ENCODE measurements at places on chromosomes 12 and 14.

GRCh38 chr14:35571598-35571997 lies 37.6 kb downstream of the INSM2 start:
- DNase-seq: no peak

DNA sequence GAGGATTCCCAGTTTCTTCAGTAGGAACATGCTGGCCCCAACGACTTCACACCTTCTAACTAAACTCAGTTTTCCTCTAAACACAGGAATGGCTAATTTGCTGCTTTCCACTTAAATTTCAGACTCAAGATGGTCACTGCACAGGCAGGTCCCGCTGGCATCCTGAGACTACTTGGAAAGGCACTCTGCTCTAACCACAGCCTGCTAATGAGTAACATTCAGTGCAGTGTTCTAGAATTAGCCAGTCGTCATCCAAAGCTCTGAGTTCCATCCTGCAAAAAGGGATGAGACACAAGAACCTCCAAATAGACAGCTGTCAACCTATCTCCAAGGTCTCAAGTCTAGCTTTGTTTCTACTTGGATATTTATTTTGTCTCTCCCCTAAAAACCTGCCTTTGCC lies 6.0 kb downstream of the CCDC92 start:
- DNase-seq: peak; percentile 74

DNA sequence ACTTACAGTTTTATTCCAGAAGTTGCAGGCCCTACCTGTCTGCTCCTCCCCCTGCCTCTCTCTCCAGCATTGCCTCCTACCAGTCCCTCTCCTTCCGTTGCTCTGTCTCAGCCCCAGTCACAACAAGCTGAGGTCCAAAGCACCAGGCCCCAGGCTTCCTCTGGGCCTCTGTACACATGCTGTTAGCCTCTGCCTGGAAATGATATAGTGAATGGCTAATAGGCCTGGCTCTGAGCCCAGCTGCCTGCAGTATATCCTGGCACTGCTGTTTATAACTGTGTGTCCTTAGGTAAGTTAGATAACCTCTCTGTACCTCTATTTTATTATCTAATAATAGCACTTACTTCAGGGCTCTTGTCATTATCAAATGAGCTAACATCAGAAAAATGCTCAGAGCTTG lies 114.9 kb upstream of the PWP1 start:
- peak; percentile 53 for DNase-seq

DNA sequence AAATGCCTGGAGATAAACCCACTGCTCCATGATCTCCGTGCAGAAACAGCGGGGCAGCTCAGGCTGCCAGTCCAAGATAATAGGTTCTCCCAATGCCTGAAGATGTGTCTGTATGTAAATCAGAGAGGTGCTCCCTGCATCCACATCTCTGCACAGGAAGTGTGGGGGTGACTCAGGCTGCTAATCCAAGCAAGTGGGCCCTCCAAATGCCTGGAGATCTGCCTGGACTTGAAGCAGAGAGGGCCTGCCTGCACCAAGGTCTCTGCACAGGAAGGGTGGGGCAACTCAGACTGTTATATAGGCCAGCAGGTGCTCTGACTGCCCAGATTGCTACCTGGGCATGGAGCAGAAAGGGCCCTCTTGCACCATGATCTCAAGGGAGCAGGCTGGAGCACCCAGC lies 504.7 kb downstream of the LRFN5 start:
- no peak for DNase-seq

DNA sequence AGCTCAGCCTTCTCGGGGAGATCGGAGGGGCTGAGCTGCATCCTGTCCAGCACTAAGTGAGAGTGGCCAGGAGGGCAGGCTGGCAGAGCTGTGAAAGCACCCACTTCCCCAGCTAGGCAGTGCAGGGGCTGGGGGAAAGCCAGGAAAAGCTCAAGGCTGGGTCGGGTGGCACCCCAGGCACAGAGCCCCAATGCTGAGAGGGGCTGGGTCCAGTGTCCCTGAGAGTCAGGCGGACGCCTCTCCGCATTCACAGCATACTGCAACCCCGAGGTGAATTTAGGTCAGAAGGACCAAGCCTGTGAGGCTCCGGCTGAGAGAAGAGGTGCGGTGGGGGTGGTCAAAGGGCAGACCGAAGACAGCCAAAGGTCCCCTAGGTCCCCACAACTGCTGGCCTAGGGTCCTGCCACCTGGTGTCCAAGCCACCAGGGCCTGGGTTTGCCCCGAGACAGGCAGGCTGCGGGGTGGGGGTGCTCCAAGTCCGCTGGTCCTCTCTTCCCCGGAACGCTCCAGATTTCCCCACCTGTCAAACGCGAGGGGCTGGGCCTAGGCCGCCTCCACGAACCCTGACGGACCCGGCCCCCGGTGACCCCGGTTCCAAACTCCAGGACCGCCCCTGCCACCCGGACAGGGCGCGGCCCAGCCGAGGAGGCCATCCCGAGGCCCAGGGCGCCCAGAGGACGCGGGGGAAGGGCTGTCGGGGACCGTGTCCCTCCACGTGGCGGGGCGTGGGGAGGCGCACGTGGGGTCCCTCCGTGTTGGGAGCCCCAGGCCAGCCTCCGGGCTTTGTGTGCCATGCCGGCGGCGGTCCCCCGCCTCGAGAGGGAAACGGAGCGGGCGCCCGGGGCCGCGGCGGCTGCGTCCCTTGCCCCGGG lies 527 bp downstream of the CAMKK2 start:
- peak; percentile 52 for DNase-seq

GRCh38 chr12:15427913-15428312 lies 105.6 kb downstream of the PTPRO start:
- DNase-seq: no peak

DNA sequence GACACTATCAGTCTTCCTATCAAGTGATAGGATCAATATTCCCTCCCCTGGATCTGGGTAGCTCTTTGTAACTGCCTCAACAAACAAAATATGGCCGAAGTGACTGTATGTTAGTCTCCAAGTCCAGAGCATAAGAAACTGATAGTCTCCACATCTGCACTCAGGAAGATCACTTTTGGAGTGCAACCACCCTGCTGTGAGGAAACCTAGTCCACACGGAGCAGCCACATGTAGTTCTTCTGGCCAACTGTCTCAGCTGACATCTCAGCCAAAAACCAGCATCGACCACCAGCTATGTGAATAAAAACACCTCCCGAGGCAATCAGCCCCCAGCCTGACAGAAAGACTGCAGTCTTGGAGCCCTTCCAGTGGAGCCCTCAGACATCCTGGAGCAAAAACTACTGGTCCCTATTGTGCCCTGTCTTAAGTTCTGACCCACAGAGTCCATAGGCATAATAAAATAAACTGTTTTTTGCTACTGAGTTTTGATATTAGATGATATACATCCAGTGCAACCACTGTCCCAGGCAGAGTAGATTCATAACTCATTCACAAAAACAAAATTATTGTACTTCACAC lies 143.8 kb downstream of the MED13L start:
- no peak for DNase-seq

DNA sequence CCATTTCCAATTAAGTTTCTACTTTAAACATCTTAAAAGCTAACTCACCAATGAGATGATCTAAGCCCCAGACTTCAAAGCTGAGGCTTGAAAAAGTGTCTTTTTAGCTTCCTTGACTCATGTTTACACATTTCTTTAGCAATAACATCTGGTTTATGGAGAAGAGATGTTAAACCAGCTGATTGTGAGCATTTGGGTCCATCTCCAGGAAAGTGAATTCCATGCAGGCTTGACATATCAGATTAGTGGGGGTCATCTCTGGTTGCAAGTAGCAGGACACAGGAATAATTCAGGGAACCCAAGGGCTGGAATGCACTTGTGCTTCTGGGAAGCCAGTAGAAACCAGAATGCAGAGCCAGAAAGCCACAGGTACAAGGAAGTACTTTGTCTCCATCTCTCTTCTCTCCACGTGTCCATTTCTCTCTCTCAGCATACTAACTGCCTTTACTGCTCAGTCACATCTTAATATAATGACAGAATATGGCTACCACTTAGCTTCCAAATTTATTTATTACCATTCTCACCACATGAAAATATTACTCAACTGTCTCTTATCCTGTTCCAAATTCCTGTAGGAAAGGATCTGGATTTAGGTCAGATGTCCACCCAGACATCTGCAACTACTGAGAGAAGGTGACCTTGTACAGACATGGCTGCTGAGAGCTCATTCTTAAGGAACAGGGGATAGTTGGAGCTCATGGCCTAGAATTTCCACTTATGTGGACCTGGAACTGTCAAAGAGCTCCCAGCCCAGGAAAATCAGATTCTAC lies 104.4 kb downstream of the SCN8A start:
- DNase-seq: peak; percentile 41

- DNase-seq: peak; percentile 49
Measured at GRCh38 chr14:22333422-22334274, 255.4 kb downstream of the DAD1 start.

- DNase-seq: peak; percentile 74
Measured at GRCh38 chr12:70178038-70178437, 65.2 kb upstream of the CNOT2 start.

- DNase-seq: no peak
Measured at GRCh38 chr12:34311337-34311736, 289.0 kb downstream of the ALG10 start.

DNA sequence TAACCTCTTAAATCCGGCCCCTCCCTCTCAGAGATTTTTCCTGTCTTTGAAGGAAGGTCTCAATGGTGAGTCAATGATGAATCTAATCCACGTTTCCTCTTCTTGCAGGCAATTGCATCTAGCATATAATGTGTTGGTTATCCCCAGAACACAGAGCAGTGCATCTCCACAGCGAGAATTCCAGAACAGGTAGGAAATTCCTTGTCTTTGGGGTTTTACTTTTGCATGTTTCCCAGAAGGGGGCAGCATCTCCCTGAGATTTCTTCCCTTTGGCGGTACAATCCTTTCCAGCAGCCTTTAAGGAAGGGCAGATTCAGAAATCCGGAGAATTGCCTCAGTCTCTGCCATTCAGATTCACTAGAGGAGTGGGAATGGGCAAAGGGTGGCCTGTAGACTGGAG lies 128.0 kb downstream of the KCNA5 start:
- DNase-seq: peak; percentile 61

GRCh38 chr12:128940090-128940888 lies 87.0 kb downstream of the GLT1D1 start:
- no peak for DNase-seq

- no peak for DNase-seq
Measured at GRCh38 chr12:43381879-43382278, 170.1 kb downstream of the ADAMTS20 start.

GRCh38 chr12:110266980-110267620 lies 13.9 kb upstream of the ATP2A2 start:
- DNase-seq: peak; percentile 79

DNA sequence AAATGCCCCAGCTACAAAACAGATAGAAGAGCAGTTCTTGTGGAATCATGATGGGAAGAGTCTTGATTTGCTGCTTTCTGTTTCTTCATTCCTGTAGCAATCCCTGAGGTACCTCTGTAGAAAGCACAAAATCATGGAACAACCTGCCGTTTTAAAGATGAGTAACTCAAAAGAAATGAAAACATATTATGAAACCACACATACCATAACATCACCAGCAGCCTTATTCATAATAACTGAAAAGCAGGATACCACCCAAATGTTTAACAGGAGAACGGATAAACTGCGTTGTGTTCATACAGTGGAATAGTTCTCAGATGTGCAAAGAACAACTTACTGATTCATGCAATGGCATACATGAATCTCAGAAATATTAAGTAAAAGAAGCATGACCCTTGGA lies 188.1 kb downstream of the RGS6 start:
- DNase-seq: no peak

DNA sequence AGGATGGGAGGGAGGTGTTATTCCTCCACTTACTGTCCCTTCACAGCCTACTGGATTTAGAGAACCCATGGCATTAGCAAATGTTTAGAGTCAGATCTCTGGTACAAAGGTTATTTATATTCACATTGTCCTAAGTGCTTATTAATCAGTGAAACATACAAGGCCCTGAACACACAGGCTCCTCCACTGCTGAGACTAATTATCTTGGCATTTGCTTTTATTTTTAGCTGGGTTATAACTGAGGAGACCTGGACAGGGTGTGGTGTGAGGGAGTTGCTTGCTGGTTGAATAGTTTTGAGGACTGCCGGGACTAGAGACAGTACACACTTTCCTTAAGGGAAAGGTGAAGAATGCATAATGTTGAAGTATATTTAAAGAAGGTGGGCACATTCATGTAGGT lies 77.5 kb downstream of the FIGNL2 start:
- peak; percentile 28 for DNase-seq

- peak; percentile 60 for DNase-seq
Measured at GRCh38 chr12:108468196-108468968, 46.7 kb upstream of the FICD start.

DNA sequence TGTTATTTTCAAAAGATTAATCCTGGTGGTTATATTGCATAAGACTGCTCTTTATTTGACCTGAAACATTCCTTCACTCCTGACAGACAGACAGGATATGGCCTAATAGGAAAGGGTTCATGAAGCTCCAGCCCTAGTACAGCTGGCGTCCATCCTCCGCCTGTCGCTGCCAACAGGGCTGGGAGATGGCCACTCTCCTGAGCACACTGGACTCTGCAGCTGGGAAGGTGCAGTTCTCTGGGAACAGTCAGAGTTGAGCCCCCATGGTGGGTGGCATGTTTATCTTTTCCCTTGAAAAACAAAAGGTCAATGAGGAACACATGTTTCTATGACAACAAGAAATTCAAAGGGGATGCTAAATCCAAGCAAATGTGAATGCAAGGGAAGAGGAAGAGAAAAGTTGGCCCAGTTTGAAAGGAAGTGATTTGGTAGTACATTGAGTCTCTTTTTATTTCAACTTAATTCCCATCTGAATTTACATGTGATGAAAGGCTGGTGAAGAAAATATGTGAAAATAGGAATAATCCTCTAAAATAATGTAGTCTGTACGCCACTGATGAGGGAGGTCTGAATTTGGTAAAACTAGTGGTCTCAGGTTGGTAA lies 89.9 kb upstream of the DCN start:
- DNase-seq: no peak

DNA sequence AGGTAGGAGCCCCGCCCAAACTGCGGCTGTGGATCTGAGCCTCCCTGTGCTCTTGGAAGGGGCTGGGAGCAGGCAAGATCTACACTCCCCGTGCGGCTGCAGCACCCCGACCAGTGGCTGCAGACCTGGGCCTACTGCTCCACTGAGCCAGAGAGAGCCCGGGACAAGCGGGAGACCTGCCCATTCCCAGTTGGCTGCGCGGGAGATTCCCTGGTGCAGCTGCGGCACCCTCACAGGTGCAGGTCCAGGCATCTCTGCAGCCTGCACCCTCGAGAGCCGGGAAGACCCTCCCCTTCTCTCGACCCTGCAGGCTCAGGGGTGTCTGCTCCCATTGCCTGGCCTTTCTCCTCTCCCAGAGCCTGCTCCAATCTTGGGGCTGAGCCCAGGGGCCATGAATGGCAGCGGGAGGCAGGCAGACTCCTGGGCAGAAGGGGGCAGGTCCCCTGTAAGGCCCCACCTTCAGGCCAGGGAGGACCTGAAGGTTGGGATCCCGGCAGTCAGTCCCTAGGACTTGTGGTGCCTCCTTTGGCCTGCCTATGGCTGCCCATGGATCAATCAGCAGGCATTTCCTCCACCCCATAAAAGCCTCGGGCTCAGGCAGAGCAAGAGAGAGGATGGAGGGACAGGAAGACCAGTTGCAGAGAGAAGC lies 8.8 kb upstream of the A2M start:
- DNase-seq: no peak

- no peak for DNase-seq
Measured at GRCh38 chr14:77520555-77520954, 21.9 kb upstream of the ISM2 start.

All from adipocyte (in vitro differentiated cells).